ENCODE measurements at places on chromosomes 3 and 15.
A peak's percentile ranks its signal among the peaks of the same experiment; 100 is the strongest.

DNA sequence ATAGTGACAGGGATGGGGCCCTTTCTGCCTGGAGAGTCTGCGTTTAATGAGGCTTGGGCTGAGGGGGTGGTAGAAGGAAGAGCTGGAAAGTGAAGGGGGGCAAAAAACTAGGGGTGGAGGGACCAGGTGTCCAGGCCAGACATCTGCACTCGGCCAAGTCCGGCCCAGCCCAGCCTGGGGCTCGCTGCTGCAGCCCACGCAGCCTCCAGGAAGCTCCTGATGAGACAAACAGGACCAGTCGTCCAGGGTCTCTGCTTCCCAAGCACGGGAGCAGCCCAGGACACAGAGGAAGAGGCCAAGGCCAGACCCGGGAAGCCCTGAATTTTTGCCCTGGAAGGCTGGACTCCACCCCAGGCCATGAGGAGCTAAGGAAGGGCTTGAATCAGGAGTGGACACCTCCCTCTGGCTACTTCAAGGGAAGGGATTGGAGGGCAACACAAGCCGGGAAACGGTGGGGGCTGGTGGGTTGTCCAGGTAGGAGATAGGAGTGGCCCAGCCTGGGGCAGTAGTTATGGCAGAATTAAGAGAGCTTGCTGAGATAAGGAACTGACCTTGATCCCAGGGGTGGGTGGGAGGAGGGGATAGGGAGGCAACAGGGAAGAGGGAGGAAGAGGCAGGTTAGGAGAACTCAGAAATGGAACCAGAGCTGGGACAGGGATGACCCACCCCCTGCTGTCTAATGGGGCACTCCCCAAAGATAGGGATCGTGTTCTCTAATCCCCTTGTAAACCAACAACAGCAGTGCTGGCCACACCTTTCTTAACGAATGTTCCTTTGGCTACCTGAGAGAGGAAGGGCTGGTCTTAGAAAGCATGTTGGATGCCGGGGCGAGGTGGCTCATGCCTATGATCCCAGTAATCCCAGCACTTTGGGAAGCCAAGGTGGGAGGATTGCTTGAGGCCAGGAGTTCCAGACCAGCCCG, 89.5 kb downstream of the ANP32A start:
- no peak for DNase-seq

GRCh38 chr3:46429250-46429649, 22.2 kb downstream of the CCRL2 start:
- DNase-seq, result no peak

GRCh38 chr3:72447059-72447946, 400.9 kb downstream of the SHQ1 start:
- peak; percentile 91 for DNase-seq

DNA sequence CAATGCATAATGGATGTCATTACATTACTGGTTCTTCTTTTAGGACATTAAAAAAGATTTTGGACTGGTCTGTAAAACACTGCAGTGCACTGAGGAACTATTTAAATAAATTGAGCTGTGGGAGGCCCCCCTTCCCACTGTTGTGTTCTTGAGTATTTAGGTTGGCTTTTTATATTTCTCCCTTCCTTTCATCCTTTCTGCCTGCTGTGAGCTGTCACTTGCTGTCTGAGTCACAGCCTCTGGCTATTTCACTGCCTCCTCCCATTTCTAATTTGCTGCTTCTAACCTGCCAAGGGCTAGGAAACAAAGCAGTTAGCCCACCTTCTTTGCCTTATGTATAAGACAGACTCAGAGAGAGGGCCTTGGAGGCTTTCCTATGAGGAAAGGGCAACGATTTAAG, 89.0 kb upstream of the FNDC3B start:
- peak; percentile 63 for DNase-seq

DNA sequence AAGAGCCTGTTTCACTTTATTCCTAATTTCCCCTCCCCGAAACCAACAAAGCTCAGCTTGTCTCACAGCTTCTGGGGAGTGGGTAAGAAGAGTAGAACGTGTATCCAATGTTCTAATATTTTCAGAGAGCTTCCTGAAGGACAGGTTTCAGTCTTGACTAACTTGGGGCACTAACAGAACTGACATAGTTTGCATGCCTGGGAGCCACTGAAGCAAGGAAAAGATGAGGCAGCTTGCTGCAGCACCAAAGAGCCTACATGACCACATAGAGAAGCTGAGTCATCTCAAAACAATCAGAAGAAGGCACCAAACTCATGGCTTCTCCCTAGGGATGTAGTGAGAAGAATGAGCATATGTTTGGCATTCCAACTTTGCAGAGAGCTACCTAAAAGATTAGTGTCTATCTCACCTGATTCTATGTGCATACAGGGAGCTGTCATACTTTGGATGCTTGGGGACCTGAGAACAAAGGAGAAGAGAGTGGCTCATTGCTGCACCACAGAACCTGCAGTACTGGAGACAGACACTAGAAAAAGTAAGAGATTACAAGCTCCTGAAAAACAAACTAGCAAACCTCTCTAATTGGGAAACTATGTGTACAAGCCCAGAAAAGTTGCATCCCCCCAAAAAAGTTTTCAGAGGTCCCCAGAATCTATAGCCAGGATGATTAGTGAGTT, 86.9 kb downstream of the DCLK3 start:
- peak; percentile 89 for DNase-seq

DNA sequence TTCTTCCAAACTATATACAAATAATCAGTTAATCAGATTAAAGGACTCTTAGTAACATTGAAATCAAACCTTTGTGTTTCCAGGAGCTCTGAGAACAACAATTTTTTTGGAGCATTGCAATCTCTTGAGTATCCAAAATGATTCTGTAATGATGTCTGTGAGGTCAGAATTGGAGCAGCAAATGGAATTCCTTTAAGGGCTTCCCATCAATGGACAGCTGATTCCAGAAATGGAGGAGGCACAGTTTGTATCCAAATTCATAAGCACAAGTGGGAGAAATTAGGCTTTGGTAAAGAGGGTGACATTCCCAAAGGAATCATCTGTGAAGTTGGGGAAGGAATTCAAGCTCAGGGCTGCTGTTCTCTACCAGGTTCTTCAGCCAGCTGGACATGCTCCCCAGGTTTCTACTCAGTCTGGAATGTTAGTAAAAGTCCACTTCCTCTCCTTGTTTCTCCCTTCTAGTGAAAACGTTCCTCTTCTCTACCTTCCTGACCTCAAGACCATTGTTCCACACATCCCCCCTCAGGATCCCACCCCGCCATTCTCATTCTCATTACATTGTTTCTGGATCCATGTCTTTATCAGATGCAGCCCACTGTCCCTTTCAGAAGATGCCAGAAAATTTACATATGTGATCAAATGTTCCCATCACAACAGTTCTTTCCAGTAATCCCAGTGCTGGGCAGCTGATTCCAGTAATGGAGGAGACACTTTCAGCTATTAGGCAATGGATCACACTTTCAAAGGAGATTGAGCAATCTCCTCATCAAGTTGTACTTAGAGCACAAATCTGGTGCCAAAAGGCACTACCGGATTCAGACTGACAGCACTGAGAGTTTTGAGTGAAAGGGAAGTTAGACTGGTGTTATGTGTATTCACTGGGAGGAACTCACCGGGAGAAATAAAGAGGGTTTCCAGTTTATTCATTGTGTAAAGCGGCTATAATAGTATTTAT, 391.3 kb upstream of the TPRG1 start:
- DNase-seq, result peak; percentile 88

DNA sequence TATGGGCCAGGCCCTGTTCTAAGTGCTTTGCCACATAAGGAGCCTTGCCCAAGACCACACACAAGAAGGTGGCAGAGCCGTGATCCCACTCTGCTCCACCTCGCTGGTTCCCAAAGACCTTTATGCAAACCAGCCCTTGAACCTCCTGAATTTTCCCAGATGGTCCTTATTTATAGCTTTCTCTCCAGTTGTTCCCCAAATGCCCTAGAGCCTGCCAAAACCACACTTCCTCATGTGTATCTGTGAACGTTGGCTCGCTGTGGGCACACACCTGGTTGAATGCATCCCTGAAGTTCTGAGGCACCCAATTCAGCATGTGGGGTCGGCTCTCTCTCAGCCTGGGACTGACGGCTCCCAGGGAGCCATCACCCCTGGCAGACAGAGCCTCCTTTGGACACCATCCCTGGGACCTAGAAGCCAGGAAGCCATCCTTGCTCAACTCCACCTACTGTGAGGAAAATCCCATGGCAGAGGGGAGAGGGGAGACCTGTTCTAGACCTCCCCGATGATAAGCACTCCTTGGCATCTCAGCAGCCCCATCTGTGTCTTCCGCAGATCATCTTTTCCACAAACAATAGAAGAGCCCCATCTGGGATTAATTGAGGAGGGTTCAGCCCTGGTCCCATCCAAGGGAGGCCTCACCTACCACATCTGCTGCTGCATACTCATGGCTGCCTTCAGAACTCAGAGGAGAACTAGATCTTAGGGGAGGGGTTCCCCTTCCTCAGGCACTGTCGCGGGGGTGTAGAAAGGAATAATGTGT, 42.3 kb upstream of the LIMD1 start:
- no peak for DNase-seq

DNA sequence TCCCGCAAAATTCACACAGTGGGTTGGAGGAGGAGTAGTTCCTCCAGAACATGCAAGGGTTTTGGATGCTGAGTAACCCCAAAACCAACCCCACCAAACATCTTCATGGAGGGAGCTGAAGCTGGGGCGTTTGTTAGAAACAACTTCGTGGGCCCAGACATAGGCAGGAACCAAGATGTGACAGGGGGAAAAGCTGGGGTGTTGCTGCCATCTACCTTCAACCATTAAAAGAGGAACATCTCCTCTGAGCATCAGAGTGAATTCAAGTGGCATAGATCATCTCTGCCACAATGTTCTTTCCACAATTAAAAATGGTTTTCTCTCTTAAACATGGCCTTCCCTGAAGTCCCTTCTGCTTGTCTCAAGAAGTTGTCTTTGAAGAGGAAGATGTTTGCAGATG, 20.5 kb downstream of the SIDT1 start:
- no peak for DNase-seq

DNA sequence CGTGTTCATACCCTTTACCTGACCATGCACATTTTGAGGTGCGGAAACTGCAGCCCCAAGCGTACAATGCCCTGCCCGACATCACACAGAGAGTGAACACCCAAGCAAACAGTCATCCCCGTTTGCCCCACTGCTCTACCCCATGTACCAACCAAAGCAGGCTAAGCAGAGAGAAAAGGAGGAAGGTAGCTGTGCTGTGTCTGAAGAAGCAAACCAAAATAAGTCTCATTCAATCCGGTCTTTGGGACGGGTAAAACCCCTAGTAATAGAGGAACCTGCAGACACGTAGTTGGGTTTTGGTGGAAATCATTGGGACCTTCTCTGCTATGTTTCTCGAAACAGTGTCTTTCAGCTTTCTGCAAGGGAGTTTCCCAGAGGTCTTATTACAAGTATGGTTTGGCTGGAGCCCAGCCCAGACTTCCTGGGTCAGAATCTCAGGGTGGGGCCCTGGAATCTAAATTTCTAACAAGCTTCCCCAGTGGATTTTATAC, 164.6 kb upstream of the HES1 start:
- DNase-seq, result peak; percentile 79

DNA sequence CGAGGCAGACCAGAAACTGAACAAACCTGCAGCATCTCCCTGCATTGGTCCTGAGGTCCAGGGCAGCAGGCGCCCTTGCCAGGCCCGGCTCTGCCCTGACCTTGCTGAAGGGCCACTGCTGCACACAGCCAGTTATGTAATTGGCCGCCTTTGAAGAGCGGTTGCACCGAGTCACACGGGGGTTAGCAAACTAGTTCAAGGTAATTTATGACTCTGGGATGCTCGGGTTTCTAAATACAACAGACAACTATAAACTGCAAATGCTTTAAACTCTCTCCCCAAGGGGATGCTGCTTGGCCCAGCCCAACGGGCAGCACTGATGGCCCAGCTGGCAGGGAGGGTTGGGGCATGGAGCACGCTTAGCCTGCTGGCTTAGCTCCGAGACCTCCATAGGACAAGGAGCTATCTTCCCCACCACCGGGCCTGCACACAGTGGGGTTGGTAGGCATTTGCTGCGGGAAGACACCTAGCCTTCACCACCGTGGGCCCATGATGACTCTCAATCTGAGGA, 60.3 kb upstream of the IQSEC1 start:
- DNase-seq, result no peak

DNA sequence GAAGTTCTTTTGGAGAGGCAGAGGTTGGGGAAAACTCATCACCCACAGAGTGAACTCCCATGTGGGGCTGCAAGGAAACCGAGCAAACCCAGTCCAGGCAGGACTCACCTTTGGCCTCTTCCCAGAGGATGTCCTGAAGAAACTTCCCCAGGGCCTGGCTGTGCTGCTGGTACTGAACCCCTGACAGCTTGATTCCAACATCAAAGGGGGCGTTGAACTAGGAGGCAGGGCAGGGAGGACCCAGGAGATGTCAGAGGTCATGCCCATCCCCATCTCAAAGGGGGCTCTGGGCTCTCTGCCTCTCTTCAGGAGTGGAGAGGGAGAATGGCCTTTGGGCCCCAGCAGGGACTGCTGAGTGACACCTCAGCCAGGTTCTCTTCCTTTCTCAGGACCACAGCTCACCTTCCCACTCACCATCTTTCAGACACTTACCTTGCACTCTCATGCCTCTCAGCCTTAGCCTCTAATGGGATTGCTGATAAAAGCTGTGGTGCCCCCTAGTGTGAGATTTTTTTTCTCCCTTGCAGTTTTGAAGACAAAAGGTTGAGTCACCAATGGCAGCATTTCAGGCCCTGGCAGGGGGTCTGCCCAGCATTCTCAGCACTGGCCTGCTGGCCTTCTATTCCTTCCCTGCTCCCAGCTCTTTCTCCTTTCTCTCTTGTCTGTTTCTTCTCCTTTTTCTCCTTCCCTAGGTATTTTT, 6.0 kb downstream of the GHRL start:
- DNase-seq, result peak; percentile 72

GRCh38 chr15:63006032-63006878, 36.3 kb upstream of the TPM1 start:
- DNase-seq, result no peak

DNA sequence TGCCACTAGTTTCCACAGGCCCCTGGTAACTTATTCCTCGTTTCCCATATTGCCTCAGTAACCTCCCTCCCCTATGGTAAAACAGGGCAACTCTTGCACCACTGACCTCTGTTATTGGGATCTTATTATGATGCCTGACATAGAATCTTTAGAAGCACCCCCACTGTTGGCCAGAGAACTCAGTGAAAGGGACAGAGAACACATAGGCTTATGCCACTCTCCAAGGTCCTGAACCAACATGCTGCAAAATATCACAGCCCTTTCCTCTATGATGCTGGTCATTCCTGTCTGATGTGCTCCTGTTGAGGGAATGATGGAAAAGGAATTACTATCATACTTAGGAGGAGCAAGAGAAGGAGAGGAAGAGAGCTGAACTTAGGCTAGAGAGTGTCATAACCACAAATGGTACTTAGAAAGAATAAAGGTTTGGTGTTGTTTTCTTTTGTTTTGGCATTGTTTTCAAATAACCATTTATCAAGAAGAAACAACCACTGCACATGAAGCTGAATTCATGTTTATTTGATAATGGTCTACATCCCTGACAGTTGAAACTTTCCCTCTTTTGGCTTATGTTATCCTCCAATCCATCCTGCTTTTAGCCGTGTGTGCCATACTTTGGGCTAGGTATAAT, 330.2 kb downstream of the EPHB1 start:
- peak; percentile 24 for DNase-seq
